Right cardiac atrium (tissue), 5 donors: ENCODE measurements at places on chromosomes 12 and 14.

DNA sequence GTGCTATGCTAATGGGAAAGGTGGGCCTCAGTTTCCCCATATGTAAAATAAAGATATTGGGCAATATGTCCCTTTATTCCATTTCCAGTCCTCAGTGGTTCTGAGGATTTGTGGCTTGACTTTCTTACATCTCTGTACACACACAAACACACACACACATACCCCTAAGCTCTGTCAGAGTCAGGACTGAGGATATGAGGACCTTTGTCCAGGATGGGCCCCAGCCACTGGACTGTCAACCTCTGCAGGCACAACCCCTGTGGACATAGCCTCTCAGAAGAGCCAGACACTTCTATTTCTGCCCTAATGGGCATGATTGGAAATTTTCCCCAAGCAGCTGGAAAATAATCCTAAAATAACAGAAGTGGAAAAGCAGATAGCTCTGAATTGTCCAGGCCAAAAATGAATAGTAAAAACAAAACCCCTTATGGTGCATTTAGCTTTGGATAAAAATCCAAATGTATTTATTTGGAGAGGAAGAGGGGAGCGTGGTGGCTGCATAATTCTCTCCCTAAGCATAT, 50.2 kb downstream of the RIN3 start:
- no peak for DNase-seq

DNA sequence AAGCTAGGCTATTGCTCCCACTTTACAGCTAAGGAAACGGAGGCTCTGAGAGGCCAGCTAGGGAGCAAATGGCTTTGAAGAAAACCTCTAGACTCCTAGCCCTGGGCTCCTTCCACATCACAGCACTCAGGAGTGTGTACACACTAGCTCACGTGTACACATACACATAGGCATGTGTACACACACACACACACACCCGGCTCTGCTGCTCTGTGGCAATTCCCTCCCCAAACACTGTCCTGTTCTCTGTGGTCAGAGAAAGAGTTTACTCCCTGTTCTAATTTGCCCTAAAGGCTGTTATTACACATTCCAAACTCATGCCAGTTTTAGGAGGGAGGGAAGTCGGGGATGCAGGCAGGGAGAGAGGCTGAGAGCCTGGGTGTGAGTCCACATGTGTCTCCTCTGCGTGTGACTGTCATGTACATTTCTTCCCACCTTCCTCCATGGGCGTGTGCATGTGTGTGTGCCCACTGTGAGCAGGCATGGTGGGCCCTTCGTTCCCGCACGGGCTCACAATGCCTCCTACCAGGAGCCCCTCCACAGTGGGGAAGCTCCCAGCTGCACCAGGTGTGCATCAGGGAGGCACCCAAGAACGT, 14.2 kb downstream of the TRPV4 start:
- DNase-seq: no peak

GRCh38 chr14:100370003-100370402, 46.9 kb downstream of the SLC25A47 start:
- no peak for DNase-seq

DNA sequence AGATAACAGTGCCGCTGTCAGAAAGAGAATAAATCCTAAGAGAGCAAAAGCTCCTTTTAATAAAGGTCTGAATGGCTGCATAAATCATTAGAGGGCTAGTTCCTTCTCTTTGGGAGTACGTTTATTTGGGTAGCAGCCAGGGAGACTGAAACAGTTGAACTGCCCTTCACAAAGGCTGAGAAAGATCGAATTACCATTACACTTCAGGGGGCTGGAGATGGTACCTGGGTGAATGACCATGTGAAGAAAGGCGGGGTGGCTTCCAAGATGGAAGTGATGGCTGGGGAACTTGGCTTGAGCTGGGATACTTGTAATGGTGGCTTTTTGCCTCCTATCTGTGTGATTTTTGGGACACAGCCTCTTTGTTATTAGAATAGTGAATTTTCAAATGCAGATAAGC, 1.7 kb upstream of the FGD4 start:
- no peak for DNase-seq

- DNase-seq: no peak
Measured at GRCh38 chr12:131793243-131794022, 34.8 kb upstream of the MMP17 start.

DNA sequence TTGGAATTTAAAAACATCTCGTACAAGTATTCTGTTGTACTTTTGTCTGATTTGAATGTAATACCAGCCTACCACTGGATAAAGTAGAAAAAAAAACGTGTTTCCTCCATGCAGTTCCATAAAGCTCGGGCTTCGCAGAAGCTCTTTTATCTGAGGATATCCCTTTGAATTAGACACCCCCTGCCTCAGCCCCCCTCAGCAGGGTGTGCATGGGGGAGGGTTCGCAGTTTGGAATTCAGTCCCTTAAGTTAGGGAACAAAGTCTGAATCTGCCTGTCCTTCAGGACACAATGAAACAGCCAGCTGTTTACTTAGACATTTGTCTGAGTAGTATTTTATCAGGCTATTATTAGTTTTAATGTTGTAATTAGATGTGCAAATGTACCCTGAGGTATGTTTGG, 234.0 kb upstream of the CAND1 start:
- no peak for DNase-seq

GRCh38 chr12:123833830-123834229, 71.7 kb downstream of the DNAH10 start:
- DNase-seq: no peak

DNA sequence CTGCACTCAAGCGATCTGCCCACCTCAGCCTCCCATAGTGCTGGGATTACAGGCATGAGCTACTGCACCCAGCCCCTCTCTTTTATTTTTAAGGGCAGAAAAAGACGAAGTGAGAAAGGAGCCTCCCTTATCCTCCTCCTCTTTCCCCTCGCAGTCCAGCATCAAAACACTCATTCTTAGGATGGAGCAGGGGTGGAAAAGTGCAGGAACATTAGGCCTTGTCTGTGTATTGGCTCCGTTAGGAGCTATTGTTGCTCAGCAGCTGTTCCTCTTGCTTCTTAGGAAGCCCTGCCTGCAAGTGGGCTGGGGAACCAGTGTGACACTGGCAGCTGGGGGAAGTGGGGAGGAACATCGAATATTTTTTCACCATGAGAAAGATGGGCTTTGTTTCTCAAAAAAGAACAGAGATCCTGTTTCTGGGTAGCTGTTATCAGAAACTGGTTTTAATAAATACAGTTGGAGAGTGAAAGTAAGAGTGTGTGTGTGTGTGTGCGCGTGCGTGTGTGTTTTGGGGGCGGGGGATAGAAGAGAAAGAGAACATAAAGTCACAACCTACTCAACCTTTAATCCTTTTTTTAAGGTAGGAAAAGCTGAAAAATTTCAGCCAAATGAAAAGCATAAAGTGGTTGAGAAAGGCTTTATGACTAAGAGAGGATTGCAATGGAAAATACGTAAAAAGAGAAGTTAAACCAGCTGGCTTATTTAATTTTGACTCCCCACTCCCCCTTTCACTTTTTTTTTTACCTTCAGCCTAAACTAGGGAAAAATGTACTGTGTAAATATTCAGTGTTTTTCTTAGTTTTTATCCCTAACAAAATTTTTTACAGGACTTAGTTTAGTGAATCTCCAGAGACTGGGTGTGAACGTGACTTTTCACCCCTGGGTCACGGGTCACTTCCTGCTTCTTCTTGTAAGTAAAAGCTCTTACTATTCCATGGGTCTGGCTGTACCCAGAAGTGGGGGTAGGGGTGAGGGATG, 197.2 kb upstream of the PLEKHG7 start:
- peak; percentile 83 for DNase-seq

- DNase-seq: no peak
Measured at GRCh38 chr14:77355811-77356210, 21.1 kb downstream of the TMED8 start.
